ENCODE measurements at places on chromosomes 12 and 14.

DNA sequence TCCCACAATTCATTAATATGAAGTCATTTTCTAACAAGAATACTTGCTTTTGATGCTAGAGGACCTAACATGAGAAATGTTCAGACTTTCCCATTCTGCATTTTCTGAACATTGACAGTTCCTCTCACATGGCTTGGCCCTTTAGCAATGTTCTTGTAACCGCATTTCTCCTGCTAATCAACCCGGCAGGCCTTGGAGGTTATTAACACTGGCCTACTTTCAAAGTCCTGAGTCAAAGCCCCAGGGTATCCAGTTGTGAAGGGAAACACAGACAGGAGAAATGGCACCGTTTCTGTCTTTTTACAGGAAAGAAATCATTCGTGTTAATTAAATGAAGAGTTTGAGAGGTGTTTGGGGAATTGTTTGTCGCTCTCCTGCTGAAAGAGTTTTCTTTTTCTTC, 446.5 kb upstream of the MIS18BP1 start:
- no peak for DNase-seq

DNA sequence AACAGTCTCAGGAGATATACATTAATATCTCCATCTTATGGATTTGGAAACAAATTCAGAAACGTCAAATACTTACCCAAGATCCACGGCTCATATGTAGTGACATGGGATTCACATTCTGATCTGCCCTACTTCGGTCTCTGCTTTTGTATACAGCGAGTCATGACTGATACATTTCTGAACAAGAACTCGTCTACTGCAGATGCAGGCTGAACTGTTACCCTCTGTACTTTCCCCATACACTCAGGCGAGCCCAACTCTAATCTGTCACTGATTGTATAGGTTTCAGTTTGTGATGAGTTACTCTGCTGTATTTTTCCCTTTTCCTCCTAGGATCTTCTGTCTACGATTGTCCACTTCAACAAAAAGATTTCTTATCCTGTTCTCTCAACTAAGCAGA, 441.6 kb downstream of the CCDC91 start:
- no peak for DNase-seq

DNA sequence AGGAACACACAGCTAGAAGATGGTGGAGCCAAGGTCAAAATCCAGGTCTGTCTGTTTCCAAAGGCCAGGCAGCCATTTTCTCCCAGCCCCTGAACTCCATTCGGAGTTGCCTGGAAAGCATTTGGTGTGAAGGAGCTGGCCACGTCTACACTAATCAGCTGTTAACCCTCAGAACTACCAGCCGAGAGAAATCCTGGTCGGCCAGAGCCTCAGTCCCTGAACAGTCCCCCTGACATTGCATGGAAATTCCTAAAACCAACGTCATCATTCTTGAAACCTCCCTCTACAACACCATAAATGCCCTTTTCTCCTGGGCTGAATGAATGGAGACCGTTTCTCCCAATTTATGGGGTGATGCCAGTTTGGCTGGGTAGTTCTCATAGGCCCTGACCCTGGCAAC, 245.6 kb downstream of the SLC41A2 start:
- no peak for DNase-seq

DNA sequence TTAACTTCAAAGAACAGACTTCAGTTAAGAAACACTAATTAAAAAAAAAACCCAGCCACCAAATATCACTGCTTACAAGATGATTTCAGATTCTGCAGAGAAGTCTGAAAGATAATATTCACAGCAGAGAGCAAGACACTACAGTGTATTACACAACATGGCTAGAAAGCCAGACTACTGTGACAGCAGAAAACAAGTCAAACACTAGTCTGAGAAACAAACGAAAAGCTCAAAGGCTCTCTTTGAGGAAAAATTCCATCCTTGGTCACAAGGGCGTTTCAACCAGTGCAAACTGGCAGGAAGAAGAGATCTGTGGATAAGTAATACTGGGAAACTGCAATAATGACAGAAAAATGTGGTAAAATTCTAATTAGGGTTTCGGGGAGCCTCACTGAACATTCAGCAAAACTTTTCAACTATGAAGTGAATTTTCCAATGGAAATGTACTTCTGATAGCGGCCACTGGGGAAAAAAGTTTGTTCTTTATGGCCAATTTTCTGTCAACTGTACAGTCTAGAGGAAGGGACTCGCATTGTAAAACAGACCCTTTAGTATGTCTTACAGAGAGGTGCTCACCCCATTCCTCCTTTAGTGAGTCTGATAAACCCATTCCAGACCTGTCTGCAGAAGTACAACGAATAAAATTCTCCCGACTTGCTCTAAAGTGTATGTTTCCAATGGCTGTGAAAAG, 50.4 kb downstream of the ACADS start:
- no peak for DNase-seq

GRCh38 chr14:95233702-95234241, 76.4 kb upstream of the DICER1 start:
- no peak for DNase-seq

- DNase-seq, result no peak
Observed at GRCh38 chr12:68263366-68263765, 10.0 kb upstream of the IL22 start.

GRCh38 chr12:52546126-52546525, 6.8 kb downstream of the KRT71 start:
- no peak for DNase-seq

- no peak for DNase-seq
Observed at GRCh38 chr12:105315726-105316125, 14.8 kb upstream of the C12orf75 start.

DNA sequence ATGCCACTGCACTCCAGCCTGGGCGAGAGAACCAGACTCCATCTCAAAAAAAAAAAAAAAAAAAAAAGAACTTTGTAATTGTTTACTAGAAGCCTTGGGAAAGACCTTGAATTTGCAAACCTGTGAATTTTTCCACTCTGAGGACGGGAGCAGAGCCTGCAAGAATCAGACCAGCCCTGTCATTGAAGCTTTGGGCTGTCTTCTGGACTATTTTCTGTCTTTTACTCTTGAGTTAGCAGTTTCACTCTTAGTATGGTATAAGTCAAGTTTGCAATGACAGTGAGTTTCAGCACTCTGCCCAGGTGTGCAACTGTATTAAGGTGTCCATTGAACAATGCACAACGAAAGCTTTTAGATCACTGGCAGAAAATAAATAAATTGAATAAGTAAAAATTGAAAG, 81.4 kb upstream of the KRAS start:
- DNase-seq, result no peak

DNA sequence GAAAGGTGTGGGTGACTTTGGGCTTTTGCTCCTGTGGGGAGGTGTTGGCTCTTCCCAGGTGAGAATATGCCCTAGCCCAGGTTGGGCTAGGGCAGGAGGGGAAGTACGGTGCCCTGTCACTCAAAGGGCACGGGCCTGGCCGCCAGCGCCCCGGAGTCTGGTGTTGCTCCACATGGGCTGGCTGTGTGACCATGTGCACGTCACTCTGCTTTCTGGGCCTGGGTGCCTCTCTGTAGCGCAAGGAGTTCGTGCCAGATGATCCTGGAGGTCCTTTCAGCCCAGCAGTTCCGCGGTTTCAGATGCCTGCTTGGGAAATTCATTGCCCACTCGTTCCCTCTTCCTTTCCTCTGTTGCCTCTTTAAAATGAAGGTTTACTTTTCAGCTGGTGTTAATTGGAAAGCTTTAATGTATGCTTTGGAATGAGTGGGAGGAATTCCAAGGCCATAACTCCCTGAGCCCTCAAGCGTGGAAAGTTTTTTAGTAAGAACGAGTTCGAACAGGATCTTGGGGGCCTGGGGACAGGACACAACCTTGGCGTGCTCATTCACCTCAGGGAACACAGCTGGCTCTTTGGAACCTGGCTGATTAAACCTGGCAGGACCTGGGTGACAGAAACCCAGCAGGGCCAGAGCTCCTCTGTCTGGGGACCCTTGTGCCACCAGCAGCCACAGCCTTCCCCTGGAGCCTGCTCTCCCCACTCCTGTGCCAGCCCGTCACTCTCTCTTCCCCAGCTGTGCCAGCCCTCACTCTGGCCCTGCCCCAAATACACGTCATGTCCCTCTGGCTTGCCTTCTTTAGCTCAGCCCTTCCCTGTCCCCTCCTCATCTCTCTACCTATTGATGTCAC, 42.8 kb downstream of the TSPAN9 start:
- DNase-seq, result no peak

DNA sequence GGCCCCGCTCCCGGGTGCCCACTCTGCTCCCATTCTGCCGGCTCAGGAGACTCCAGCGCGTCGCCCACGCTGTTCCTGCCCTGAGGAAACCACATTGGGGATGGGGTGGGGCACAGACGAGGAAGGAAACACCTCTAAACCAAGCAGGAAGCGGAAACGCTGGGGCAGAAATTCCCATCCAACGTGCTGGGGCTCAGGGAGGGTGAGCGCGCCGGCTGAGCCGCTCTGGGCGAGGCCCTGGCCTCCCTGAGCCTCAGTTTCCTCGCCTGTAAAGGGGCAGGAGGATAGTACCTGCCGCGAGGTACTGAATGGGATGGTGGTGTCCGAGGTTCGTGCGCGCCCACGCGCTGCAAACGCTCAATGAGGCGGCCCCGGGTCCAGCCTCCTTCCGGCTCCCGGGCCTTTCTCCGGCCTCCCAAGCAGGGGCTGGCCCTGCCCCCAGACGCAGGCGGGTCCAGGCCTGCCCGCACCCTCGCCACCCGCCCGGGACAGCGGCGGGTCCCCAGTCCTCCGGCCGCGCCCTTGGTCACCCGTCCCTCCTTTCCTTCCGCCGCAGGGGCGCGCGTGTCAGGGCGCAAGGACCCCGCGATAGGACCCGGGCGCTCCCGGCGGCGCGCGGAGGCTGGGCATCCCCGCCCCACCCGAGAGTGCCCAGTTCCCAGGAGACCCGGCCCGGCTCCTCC, 673 bp downstream of the BEGAIN start:
- DNase-seq, result no peak

- DNase-seq, result no peak
Observed at GRCh38 chr12:52543985-52544883, 8.7 kb downstream of the KRT71 start.

DNA sequence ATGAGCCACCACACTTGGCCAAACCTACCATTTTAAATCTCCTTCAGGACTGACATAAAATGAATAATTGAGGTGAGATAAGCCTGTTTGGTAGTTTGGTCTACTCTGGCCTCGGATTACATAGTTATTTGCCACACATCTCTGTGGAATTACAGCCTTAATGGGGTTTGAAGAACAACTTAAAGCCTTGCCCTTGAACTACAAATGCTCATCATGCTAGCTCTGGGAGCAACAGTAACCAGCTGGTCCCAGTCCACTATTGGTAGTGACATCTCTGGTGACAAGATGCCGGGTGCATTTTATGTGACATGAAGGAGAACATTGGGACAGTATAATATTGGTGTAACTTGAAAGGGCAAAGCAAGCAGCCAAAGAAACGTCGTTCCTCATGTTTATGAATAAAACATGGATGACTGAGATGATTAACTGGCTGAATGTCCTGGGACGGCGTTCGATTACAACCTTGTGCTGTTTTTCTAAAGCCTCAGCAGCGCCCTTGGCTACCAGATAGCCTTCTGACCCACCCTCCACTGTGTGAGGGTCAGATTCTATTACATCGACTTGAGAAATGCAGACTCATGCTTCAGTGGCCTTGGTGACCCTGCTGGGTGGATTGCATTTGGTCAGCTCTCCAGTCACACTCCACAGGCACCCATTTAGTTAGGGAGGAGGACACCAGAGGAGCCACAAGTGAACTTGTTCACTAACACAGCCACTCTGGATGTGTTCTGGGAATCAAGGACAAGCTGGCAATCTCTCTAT, 41.5 kb downstream of the BEST3 start:
- DNase-seq, result no peak

GRCh38 chr12:28500373-28501024, 310.2 kb downstream of the CCDC91 start:
- DNase-seq, result no peak

DNA sequence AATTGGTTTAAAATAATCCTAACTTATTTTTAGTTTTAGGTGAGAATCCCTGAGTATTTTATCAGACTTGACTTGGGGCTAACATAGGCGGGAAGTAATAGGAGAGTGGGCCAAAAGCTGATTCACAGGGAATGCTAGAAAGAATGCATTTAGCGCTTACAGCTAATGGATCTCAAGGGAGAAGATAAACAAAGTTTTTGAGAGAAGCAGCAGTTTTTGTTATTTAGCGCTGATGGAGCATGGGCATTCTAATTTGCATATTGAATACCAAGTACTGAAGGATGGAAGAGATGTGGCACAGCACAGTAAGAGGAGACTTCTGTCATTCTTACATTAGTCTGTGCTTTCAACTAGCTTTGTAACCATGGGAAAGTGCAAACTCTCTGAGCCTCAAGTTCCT, 436.0 kb upstream of the FBXO33 start:
- no peak for DNase-seq

DNA sequence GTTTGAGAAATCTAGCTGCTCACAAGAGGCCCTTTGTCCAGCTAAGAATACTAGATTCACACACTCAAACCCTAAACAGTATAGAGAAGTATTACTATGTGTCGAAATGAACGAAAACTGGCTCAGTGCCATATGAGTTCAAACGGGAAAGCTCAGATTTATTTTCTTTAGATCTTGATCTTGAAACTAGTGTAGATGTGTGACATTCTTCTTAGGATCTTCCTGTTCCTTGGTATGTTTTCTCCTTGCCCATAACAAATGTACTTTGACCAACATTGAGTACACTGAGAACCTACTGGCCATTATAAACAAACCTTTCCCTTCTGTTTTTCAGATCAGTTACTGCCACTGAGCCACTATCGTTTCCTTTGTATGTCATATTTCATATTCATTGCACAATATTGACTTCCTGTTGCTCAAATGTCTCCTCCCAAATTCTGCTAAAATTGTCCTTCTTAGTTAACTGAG, 21.3 kb downstream of the MYBPC1 start:
- no peak for DNase-seq

DNA sequence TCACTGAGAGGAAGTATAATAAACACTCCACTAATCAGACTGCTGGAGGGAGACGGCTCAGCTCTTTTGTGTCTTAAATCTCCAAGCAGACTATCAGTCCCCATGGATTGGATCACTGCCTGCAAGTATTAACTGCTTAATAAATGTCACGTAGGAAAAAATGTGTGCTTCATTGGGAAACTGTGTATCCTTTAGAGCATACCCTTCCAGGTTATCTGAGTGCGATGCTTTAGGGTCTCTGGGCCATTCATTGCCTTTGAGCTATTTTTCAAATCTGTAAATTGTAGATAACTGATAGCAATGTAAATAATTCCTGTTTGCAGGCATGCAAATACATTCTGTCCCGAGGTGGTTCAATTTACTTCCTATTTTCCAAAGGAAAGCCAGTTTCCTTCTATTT, 45.0 kb upstream of the VASH1 start:
- no peak for DNase-seq

DNA sequence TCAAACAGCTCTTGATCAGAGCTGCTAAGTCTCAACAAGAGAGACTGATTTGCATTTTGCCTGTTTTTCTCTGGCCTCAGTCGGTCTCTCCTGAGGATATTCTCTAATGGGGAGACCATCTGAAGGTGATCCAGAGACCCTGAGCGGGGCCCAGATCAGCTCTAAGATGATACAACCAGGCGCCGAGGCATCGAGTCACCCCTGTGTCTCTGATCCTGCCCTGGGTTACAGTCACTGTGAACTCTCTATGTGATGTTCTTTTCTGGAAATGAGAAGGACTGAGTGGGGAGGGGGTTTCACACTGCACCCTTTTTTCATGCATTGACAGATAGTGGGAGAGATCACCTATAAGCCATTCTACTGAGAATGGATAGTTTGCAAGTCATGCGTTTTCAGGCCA, 247.6 kb upstream of the PWP1 start:
- DNase-seq, result no peak
